ENCODE measurements at places on chromosomes 3 and 15.

GRCh38 chr15:71089801-71090200 is 25.5 kb upstream of the THSD4 start:
- DNase-seq: no peak

DNA sequence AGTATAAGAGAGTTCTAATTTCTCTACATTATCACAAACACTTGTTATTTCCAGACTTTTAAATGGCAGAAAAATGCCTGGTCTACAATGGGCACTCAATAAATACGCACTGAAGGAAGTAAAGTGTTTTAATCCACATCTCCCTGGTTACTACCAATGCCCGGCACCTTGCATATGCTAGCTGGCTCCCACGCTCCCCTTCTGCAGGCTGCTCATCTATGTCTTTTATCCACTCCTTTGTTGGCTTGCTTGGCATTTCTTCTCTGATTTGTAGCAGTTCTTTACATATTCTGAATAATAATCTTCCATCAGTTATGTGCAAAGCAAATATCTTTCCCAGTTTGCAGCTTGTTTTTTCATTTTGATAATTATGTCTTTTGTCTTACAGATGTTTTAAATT is 74.6 kb upstream of the PRR23E start:
- DNase-seq: no peak

- DNase-seq: no peak
Observed at GRCh38 chr3:134086616-134087015, 56.9 kb upstream of the SLCO2A1 start.

DNA sequence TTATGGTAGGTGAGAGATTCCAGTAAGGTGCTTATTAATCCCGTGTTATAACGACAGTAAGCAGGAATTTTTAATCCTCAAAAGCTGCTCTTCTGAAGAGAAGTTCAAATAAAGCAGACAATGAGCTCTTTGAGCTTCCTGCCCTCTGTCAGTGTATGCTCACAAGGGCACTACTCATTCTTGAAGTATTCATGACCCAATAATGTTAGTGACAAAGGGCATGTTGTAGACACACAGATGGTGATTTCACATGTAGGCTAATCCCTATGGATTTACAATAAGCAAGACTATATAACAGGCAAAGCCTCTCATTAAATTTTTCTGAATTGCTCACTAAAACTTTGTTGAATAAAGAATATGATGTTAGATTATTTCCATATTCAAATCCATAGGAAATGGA is 578.6 kb downstream of the RSL24D1 start:
- DNase-seq: no peak

DNA sequence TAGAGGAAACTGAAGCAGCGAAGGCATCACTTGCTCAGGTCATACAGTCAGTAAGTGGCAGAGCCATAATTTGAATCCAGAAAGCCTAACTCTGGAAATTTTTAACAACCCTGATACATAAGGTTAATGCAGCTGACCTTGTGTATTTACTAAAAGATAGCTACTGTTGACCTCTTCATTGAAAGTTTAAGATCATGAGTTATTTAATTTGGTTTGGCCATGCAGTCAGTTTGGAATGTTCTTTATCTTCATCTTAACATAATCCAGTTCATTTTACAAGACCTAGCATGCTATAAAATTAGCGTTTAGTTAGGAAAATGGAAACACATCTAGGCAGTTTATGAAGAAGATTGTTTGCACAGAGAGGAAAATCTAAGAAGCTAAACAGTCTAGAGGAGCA is 240.9 kb downstream of the RBMS3 start:
- no peak for DNase-seq

Data from CD4-positive, alpha-beta T cell treated with Interleukin-17A for 4 hours (primary cell).